Cardiac muscle cell (in vitro differentiated cells and primary cell): ENCODE measurements at places on chromosomes 6 and 20. TPM values are rescaled to one million over a fixed set of nuclear protein-coding genes. Genes with fewer than 3 reads are reported as not detected.

Gene LY6G6D
- not detected in 2 replicates for total RNA-seq

GRCh38 chr6:72418495-72418894 is 203.4 kb upstream of the KCNQ5 start:
- DNase-seq: peak; percentile 45

Gene DZANK1
- 2.1 and 2.5 TPM in 2 replicates for total RNA-seq

DNA sequence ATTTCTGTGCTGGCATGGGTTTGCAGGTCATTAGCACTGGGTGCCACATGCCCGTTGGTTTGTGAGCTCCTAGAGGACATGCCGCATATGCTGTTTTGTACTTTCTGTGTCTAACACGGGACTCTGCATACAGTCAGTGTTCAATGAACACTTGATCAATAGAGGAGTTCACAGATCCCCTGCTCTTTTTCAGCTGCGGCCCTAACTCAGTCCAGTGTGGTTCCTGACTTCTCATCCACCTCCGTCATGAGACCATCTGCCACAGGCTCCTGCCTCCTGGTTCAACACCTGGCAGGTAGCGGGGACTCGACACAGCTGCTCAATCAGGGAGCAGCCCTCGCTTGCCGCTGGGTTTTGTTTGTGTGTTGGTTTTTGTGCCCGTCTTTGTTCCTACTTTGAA is 13.8 kb upstream of the BMP7 start:
- DNase-seq: no peak

Gene GJA10
- total RNA-seq: not detected in 2 replicates

Gene HUS1B
- 1.2 and 1.9 TPM in 2 replicates for total RNA-seq

DNA sequence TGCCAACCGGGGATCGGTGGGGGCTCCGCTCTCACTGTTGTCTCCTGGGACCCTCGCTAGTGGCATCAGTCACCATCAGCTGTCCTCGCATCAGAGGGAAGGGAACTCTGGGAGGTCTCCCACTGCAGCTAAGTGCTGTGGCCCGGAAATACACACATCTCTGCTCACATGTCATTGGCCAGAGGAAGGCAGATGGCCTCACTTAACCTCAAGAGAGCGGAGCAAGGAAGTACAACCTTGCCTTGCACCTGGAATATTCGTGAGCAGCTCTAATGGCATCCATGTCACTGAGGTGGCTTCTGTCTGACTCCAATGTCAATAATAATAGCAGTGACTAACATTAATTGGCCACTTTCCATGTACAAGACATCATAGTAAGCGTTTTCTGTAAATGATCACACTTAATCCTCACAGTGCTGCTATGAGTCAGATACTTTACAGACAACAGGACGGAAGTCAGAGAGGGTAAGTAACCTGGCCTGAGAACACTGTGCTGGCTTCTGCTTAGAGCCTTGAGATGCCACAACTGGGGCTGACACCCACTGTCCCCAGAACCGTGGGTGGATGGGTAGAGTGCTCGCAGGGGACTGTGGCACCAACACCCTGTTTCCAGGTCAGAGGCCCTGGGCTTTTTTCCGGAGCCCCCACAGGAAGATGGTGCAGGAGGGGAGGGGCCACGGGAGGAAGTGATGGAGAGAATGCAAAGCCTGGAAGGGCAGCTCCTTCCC is 6.0 kb downstream of the LHFPL5 start:
- peak; percentile 61 for DNase-seq

Gene FAM184A
- total RNA-seq: 4.2 and 13.7 TPM in 2 replicates

GRCh38 chr6:16432075-16433032 is 194.0 kb downstream of the GMPR start:
- no peak for DNase-seq

Gene KHDRBS2
- total RNA-seq: 5.0 and 5.6 TPM in 2 replicates

- no peak for DNase-seq
Measured at GRCh38 chr20:22257912-22258311, 326.5 kb downstream of the FOXA2 start.

GRCh38 chr6:4345543-4345942 is 210.2 kb upstream of the ECI2 start:
- DNase-seq: no peak

GRCh38 chr20:57188576-57189079 is 77.8 kb downstream of the BMP7 start:
- no peak for DNase-seq

GRCh38 chr20:23048283-23049200 is 930 bp downstream of the THBD start:
- peak; percentile 40 for DNase-seq

- DNase-seq: peak; percentile 46
Measured at GRCh38 chr6:151068761-151069312, 170.9 kb upstream of the AKAP12 start.

GRCh38 chr6:159151266-159151855 is 17.8 kb upstream of the FNDC1 start:
- peak; percentile 76 for DNase-seq

DNA sequence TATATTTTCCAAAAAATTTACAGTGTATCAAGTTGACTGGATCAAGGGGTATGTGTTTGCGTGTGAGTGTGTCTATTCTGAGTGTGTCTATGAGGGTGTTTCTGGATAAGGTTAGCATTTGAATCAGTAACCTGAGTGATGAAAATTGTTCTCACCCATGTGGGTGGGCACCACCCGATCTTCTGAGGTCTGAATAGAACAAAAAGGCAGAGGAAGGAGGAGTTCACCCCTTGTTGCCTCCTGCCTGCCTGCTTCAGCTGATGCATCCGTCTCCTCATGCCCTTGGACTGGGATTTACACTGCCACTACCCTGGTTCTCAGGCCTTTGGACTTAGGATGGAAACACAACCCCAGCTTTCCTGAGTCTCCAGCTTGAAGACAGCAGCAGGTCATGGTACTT is 13.7 kb upstream of the PRND start:
- no peak for DNase-seq

GRCh38 chr6:35895560-35895959 is 25.3 kb downstream of the SRPK1 start:
- DNase-seq: no peak

Gene PGC
- not detected in 2 replicates for total RNA-seq

DNA sequence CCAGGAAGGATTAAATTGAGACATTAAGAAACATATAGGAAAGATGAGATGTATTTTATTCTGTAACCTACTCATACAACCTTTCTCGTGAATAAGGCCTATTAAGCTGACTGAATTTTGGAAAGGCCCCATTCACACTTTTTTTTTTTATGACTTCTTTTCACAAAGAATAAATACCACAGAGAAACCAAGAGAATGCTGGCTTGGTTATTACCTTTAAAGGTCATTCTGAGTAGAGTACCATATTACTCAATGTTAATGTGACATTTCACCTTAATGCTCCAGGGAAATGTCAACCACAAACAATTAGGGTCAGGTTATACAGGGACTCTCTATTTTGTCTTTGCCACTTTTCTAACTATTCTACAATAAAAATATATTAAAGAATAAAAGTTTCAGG is 204.9 kb upstream of the PTCHD4 start:
- no peak for DNase-seq

Gene ATP9A
- 15.2 and 16.9 TPM in 2 replicates for total RNA-seq
